ENCODE measurements at places on chromosomes 12 and 14. TPM values are rescaled to one million over a fixed set of nuclear protein-coding genes. Genes with fewer than 3 reads are reported as not detected.

Gene DNAI7
- 0.08 TPM for polyA plus RNA-seq

Gene DAO
- polyA plus RNA-seq = not detected

Gene IGF1
- not detected for polyA plus RNA-seq

Gene INTS13
- polyA plus RNA-seq = 19.2 TPM

Gene GPR162
- 0.07 TPM for polyA plus RNA-seq

Gene SOAT2
- 0.29 TPM for polyA plus RNA-seq

Gene VIPAS39
- polyA plus RNA-seq = 14.9 TPM

Gene CCDC198
- polyA plus RNA-seq = not detected

Gene IAPP
- polyA plus RNA-seq = not detected

Gene RPL10L
- polyA plus RNA-seq = not detected

Gene SUOX
- 12.2 TPM for polyA plus RNA-seq

Gene KRT75
- polyA plus RNA-seq = 3.1 TPM

Gene CISTR
- polyA plus RNA-seq = not detected

Gene NGB
- 0.16 TPM for polyA plus RNA-seq

Gene KRT77
- polyA plus RNA-seq = not detected

Gene AQP6
- polyA plus RNA-seq = 0.09 TPM

Gene WSCD2
- polyA plus RNA-seq = not detected

Gene LALBA
- polyA plus RNA-seq = not detected

Gene DRAM1
- polyA plus RNA-seq = 11.2 TPM

Gene B4GALNT1
- polyA plus RNA-seq = 10.8 TPM

Gene TAS2R9
- polyA plus RNA-seq = not detected

Gene NTS
- not detected for polyA plus RNA-seq

Gene GPR135
- polyA plus RNA-seq = 0.28 TPM

Gene CCDC175
- polyA plus RNA-seq = not detected

Gene DAD1
- polyA plus RNA-seq = 324 TPM

Gene CFAP251
- 16.3 TPM for polyA plus RNA-seq
